SJSA1 (cell line): ENCODE measurements at places on chromosomes 11 and 22. TPM values are rescaled to one million over a fixed set of nuclear protein-coding genes. Genes with fewer than 3 reads are reported as not detected.

- DNase-seq: no peak
Measured at GRCh38 chr11:67300756-67301312, 2.5 kb upstream of the SSH3 start.

GRCh38 chr11:64568041-64568571 lies 22.9 kb upstream of the SLC22A12 start:
- DNase-seq: no peak

DNA sequence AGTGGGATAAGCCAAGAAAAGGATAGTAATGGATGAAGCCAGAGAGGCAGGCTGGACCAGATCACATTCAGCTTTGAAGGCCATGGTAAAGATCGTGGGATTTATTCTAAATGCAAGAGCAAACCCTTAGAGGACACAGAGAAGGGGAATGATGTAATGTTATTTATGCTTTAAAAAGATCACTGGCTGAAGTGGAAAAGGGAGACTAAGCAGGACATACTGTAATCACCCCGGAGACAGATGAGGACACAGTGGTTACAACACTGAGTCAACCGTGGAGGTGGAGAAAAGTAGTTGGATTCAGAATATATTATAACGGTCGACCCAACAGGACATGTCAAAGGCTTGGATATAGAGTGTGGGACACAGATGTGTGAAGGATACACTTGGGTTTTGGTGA lies 38.5 kb downstream of the CDON start:
- no peak for DNase-seq

GRCh38 chr11:24748261-24748660 lies 251.4 kb downstream of the LUZP2 start:
- no peak for DNase-seq

- no peak for DNase-seq
Measured at GRCh38 chr11:119774172-119774763, 45.3 kb upstream of the NECTIN1 start.

The CNIH2 gene
- total RNA-seq: 2.8 and 6.2 TPM in 2 replicates

DNA sequence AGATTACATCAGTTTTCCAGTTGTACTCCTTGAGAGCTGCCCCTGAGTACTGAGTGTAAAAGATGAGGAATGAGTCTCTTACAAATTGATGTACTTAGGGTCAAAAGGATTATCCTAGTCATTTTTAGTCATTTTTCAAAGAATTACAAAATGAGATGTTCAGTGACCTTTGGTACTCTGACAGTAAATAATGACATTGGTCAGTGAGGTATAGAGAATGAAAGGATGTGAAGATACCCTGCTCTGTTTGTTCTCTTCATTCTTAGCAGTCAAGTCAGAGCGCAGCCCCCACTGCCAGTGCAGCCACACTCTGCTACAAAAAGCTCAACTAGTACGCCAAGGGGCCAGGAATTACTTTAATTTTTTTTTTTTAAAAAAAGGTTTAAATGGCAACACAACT lies 4.1 kb upstream of the ESAM start:
- no peak for DNase-seq

DNA sequence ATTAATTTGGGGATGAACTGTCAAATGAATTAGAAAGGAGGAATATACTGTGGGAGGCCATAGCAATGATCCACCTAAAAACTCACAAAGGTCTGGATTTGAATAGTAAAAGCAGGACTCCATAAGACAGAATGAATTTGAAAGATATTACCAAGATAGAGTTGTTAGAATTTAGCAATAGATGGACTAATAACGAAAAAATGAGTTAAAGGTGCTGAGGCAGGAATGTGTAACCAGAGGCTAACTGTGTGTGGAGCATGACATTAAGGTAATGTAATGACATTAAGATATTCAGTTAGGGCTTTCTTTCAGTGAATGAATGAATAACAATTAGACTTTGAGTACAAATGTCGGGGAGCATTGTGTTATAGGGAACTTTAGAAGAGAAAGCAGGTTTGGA lies 51.3 kb downstream of the AASDHPPT start:
- DNase-seq: no peak

The PTPRCAP gene
- 0.37 TPM in 1 of 2 replicates, not detected in the other for total RNA-seq

DNA sequence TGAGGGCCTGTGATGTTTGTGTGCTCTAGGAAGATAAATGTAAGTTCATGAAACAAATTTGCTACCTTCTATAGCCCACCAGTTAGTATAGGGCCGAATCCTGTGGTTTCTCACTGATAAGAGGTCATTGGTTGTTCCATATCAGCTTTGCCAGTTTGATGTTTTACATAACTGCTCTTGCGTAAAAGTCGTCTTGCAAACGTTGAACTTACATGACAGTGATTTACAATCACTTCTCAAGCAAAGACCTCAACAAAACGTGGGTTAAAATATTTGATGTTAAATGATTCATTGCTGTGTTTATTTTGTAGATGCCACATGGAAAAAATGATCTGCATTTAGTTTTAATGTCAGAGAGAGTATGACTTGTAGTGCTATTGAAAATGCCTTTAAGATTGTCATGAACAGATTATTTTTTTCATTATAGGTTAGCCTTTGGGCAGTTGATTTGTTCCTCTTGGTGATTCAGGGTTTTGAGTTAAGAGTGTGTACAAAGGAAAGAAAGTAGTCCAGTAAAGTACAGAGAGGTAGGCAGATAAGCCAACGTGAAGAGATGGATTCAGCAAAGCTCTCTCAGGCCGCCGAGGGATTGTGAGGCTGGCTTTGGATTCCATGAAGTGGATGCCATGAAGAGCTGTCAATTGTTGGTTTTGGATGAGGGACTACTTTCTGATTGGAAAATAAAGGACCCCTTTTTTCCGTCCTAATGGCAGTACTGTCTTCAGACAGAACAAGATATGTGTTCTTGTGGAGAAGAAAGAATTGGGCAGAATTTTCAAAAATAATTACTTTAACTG lies 2.6 kb downstream of the EWSR1 start:
- peak; percentile 36 for DNase-seq

- DNase-seq: peak; percentile 25
Measured at GRCh38 chr11:115920092-115920461, 415.9 kb upstream of the CADM1 start.

GRCh38 chr22:27135031-27135981 lies 477.9 kb downstream of the MIAT start:
- peak; percentile 72 for DNase-seq

DNA sequence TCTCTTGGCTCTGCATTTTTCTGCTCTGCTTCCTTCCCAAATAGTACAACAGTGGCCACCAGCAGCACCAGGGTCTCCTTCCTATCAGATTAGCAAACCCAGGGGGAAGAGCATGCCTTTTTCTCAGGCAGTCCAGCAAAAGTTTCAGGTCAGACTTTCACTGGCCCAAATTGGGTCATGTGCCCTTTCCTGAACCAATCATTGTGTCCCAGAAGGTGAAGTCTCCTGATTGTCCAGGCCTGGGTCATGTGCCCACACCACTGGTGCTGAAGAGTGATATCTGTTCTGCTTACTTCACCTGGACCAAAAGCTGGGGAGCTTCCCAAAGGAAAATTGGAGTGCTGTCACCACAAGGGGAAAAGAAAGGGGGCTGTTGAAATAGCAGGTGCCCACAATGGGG lies 64.1 kb upstream of the ALX4 start:
- no peak for DNase-seq

The SPI1 gene
- not detected in 2 replicates for total RNA-seq

GRCh38 chr11:10878408-10879214 lies 20.8 kb upstream of the ZBED5 start:
- no peak for DNase-seq

DNA sequence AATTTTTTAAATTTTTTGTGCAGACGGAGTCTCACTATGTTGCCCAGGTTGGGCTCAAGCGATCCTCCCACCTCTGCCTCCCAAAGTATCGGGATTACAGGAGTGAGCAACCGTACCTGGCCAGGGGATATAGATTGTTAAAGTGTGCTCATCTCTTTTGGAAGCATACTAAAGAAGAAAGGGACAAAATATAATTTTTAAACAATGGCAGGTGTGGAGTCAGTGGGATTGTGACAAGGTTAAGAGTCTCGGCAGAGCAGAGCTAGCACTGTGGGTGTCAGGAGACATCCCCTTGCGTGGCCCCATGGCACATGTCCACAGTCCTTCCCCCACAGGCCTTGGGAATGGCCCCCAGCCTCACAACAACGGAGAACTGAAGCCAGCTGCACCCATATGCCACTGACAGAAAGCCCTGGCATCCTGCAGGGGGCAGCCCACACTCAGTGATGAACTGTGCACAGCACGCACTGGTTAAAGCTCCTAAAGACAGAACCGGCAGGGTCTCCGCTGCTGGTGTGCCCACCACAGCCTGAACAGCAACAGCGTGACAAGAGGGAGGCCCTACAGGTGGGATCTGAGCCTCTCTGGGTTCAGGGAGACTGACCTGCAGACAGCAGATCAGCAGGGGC lies 29.9 kb downstream of the SERPIND1 start:
- DNase-seq: no peak
